ENCODE measurements at places on chromosomes 13 and 19.
A peak's percentile ranks its signal among the peaks of the same experiment; 100 is the strongest.

DNA sequence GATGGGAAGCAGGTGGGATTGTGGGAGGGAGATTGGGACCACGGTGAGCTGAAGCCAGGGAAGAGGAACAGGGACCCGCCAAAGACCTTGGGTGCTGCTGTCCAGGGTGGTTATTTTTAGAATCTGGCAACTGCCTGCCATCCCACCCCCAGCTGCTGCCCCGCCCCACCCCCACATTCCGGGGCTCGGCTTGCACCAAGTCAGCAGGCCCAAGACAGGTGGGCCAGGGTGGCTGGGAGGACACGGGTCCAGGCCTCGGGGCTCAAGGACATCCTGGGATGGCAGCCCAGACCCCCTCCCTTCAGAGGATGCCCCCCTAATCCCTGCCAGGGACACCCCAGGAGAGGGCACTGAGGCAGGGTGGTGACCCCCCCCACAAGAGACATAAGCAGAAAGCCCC lies 827 bp downstream of the CKM start:
- no peak for DNase-seq

- DNase-seq: no peak
These were observed 787.9 kb upstream of the KLHL1 start for GRCh38 chr13:70896136-70896535.

GRCh38 chr19:12737835-12738351 lies 596 bp downstream of the GET3 start:
- DNase-seq: no peak

DNA sequence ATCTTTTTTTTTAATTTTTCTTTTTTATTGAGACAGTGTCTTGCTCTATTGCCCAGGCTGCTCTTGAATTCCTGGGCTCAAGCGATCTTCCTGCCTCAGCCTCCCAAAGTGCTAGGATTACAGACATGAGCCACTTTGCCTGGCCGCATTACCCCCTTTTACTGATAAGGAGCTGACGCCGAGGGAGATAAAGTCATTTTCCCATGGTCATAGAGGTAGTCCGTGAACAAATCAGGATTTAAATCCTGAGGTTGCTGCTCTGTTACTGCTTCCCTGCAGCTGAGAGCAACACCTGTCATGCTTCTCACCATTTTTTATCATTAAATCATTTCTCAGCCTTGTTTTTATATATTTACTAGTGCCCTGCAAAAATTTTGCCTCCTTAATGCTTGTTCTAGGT lies 7.4 kb downstream of the CYSLTR2 start:
- no peak for DNase-seq

- no peak for DNase-seq
These were observed 575.1 kb downstream of the EFNB2 start for GRCh38 chr13:105960326-105960725.

DNA sequence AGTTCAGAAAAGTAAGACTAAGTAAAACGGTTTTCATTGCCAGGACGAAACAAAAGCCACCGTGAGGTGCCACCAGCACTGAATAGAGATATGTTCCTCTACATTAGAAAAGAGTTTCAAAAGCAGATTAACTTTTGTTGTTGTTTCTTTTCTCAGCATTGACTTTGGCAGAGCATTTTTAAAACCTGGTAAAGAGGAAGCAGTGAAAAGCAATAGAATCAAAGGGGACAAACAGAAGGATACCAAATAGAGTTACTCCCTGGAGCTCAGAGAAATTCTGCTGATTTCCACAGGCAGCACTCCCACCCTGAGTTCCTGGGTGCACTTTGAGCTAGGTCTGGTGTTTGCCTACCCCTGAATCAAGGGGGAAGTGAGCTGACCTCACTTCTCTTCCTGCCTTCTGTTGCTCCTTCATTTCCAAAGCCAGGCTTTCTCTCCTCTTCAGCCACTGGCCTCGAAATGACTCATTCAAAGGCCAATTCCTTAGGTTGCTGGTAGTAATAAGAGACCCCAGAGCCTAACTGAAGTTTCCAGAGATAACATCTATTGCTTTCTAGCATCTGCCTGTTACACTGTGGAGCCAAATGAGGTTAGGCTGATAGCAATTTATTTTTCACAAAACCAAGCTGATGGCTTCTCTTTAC lies 11.3 kb upstream of the ERICH6B start:
- no peak for DNase-seq

DNA sequence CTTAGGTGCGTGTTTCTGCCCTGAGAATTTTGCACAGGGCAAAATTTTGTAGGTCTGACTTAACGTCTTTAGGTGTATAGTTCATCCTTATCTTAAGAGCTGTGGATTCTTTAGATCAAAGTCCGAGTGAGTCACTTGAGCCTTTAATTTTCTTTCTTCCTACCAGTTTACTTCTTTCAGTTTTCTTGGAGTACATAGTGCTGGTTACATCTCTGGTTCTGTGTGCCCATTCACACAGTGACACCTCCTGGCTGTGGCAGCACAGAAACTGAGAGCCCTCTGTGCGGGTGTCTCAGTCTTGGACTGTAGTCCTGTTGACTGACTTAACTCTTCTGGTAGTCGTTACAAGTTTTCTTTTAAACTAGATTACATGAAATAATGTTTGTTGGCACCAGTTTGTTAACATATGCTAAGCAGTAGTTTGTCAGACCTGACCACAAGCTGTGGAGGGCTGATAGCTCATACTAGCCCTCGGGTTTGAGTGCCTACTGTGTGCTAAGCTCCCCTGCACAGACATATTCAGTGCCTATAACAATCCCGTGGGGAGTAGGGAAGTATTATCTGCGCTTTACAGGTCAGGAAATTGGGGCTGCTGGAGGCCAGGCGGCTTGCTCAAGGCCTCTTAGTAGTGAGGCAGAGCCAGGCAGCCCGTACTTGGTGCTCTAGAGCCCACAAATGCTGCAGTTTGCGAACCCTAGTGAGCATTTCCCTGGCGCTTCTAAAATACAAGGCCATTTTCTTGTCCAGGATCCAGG lies 1.6 kb downstream of the GATAD2A start:
- DNase-seq: peak; percentile 67

DNA sequence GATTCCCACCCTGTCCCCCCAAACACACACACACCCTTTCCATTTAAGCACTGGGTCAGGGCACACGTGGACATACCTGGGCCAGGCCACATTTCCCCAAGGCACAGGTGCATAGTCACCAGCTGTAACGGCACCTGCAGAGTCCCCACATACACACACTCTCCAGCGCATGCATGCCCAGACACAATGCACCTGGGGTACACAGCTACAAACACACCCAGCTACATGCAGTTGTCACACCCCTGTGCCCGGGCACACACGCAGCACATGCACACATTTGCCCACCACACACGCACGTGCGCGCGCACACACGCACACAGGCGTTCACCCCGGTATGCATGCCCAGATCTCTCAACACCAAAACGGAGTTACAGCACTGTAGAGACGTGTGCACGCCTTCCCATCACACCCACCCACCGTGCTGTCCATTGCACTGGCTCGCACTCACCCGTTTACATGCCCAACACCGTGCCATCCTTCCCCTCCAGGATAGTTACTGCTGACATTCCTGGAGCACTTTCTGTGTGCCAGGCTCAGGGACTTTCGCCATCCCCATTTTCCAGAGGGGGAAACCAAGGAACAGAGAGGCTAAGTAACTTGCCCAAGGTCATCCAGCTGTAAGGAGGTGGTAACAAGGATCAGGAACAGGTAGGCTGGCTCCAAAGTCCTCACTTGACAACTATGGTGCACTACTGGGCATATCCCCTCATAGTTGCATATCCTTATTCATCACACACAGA lies 749 bp upstream of the SHANK1 start:
- DNase-seq: no peak

DNA sequence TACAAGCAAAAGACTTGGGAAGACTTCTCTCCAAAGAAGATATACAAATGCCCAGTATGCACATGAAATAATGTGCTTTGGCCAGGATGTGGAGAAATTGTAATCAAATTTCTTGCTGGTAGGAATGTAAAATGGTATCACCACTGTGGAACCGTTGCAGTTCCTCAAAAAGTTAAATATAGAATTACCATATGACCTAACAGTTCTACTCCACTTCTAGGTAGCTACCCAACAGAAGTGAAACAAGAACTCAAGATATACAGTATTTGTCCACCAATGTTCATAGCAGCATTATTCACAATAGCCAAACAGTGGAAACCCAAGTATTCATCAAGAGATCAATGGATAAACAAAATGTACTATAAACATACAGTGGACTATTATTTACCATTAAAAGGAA lies 95.0 kb upstream of the KLF5 start:
- DNase-seq: no peak

GRCh38 chr13:63882052-63882451 lies 2466.4 kb upstream of the PCDH20 start:
- DNase-seq: no peak

- no peak for DNase-seq
These were observed 741.0 kb downstream of the UQCRFS1 start for GRCh38 chr19:28471731-28472510.

- no peak for DNase-seq
These were observed 10.6 kb downstream of the EIF3K start for GRCh38 chr19:38629568-38629967.

- DNase-seq: no peak
These were observed 2.4 kb downstream of the KLC3 start for GRCh38 chr19:45342911-45343310.

DNA sequence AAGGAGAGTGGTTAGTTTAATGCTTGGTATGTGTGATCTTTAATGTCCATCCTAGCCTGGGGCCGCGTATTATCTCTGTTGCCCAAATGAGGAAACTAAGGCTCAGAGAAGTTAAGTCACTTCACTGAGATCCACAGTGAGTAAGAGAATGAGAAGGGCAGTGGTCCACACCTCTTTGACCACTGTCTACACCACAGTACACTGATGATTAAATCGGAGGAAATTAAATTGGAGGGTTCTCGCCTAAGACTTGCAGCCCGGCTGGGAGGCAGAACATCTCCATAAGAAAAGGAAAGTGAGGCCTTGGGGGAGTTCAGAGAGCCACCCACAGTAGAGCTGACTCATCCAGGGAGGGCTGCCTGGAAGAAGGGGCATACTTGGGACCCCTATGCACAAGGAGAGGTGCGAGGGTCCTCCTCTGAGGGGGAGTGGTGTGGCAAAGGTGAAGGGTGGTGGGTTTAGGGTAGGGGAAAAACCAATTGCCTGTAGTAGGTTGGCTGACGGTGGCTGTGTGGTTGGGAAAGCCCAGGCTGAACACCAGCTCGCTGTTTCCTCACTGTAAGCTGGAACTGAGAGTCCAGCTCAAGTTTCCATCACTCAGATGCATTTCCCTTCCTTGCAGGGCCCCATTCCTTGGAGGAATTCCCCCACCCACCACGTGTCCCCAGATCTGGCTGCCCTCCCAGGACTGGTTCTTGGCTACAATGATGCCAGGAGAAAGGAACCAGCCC lies 15.0 kb upstream of the DHRS12 start:
- peak; percentile 55 for DNase-seq

GRCh38 chr19:35613574-35613973 lies 1.0 kb downstream of the HAUS5 start:
- no peak for DNase-seq

DNA sequence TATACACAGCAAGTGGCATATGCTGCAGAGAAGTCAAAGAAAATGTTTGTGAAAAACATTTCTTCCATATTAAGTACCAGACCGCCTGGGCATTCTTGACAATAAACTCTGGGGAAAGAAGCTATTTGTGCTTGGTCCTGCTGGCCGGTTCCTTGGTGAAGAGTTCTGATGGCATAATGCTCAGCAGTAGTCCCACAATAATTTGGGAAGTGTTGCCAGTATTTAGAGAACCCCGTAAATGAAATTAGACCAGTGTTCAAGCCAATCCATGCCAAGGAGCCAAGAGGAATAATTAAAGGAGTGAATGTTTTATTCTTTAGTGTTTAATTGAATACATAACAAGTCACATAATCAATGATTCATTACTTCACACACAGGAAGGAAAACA lies 6.3 kb downstream of the KCTD12 start:
- no peak for DNase-seq

- no peak for DNase-seq
These were observed 15.9 kb downstream of the DCLK1 start for GRCh38 chr13:36115306-36115705.

GRCh38 chr13:43698758-43699157 lies 88.0 kb downstream of the ENOX1 start:
- DNase-seq: no peak

GRCh38 chr19:30684613-30685012 lies 312.4 kb downstream of the ZNF536 start:
- no peak for DNase-seq

DNA sequence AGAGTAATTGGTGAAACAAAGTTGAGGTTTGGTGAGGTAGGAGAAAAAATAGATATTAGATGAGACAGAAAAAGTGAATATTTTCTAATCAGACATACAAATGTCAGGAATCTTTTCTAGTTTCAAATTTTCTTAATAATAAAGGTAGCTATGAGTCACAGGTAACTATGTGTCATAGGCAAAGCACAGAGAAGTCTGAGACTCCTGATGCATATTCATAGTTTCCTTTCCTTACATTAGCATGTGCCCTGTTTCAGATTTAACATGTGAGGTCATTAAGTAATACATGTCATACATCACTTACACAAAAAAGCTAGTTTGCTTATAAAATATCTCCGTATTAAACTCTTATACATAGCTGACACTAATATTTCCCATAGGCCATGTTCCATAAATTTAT lies 1141.3 kb upstream of the PCDH20 start:
- DNase-seq: no peak

DNA sequence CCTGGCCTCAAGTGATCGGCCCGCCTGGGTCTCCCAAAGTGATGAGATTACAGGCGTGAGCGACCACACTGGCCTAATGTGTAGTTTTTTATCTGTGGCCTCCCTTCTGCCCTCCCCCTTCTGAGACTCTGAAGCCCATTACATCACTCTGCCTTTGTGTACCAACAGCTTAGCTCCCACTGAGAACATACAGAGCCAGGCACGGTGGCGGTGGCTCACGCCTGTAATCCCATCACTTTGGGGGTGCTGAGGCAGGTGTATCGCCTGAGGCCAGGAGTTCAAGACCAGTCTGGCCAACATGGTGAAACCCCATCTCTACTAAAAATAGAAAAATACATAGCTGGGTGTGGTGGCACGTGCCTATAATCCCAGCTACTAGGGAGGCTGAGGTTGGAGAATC lies 12.6 kb downstream of the NCR1 start:
- no peak for DNase-seq

DNA sequence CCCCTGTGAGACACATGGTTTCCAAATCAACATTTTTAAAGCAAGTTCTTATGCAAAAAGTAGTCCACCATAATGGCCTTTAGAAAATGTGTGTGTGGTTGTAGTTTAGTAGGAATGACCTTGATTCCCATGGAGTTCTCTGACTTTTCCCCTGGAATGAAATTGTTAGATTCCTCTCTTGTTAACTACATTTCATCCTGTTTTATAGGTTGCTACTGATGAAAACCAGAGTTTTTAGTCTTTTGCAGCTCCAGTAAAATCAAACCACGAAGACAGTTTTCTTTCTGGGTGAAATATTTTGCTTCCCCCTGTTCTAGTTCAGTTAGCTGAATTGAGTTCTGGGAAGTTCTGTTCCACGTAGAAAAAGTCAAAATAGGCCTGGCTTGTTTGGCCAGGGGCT lies 107.7 kb downstream of the RAB20 start:
- no peak for DNase-seq

Measured in CD4-positive, alpha-beta T cell treated with Interleukin-12 subunit alpha and Interleukin-12 subunit beta, for 1 hour (primary cell).